ENCODE measurements at places on chromosomes 2 and 18. TPM values are rescaled to one million over a fixed set of nuclear protein-coding genes. Genes with fewer than 3 reads are reported as not detected.

Gene RGPD6
- 17.2 TPM for total RNA-seq

Gene FAHD2B
- 9.4 TPM for total RNA-seq

Gene PLCL1
- total RNA-seq: 10.7 TPM

Gene TMEM163
- total RNA-seq: 1.9 TPM

Gene LYG2
- not detected for total RNA-seq
